ENCODE measurements at places on chromosomes 1 and 21. TPM values are rescaled to one million over a fixed set of nuclear protein-coding genes. Genes with fewer than 3 reads are reported as not detected.

GRCh38 chr21:38810826-38811164 is 5.1 kb downstream of the ETS2 start:
- DNase-seq = no peak

TRIM45 gene
- 16.7 TPM for polyA plus RNA-seq

DNA sequence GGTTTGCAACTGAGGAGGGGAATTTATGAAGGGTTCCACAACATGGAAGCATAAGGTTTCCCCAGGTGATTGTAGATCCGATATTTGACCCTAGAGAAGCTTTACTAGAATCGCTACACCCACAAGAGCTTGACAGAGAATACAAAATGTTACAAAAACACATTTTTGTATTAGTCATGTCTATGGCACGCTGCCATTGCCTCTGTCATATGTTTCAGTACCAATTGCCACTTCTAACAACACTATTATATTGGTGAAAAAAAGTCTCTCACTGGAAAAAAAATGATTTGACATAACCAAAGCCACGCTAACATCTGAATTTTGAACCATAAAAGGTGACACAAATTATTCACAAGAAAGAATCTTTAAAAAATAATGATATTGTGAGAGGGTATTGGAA is 214.5 kb downstream of the KCNT2 start:
- no peak for DNase-seq

DNA sequence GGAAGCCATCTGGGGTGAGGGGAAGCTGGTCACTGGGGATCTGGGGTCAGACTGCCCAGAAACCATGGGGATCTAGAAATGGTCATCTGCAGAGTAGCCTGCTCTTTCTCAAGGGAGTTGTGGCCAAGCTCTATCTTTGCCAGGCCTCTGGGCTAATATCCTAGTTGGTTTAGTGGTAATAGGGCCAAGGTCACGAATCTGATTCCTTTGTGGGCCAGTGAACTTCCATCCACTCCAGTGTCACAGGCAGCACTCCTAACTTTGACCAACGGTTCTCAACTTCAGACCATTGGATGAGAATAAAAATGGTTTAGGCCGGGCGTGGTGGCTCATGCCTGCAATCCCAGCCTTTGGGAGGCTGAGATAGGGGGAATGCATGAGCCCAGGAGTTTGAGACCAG is 28.1 kb upstream of the PPP2R5A start:
- DNase-seq = no peak

DNA sequence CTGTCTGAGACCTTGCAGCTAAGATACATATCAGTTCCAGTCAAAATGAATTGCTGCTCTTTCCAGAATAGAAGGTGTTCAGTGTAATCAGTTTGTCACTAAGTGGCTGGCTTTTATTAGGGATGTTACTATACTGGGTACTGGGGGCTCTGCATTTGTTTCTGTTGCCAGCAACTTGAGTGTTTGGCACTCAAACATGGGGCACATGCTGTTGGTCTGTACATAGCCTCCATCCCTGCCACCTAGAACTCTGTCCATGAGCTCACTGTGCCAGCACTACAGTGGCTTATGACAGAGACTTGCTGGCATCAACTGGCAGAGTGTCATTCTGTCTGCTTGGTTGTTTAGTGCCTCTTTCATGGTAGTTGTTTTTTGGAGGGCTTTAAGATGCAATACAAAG is 45.1 kb downstream of the RGSL1 start:
- no peak for DNase-seq

DNA sequence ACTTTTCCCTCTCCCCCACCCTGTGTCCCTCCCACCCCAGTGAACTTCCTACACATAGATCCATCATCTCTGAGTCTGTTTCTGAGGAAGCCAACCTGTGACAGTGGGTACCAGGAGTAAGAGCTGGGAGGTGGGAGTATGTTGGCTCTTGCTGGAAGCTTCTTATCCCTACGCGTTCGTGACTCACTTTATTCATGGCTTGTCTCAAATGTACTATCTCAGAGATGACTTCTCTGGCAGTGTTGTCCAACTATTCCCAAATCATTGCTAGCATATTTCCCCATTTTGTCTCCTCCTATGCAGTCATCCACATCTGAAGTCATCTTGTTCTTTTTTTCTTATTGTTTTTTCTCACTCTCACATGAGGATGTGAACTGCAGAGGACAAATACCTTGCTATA is 88.0 kb downstream of the HIVEP3 start:
- no peak for DNase-seq

SLFNL1 gene
- 1.4 TPM for polyA plus RNA-seq

SMG5 gene
- polyA plus RNA-seq = 71.5 TPM

S100A2 gene
- 0.40 TPM for polyA plus RNA-seq

NCMAP gene
- 0.08 TPM for polyA plus RNA-seq

SYCP1 gene
- polyA plus RNA-seq = 0.48 TPM

TMPRSS2 gene
- 0.41 TPM for polyA plus RNA-seq

OMA1 gene
- 11.3 TPM for polyA plus RNA-seq

GRCh38 chr1:45122724-45123123 is 83.7 kb downstream of the ZSWIM5 start:
- no peak for DNase-seq

RBM11 gene
- 10.1 TPM for polyA plus RNA-seq

UMODL1 gene
- 0.21 TPM for polyA plus RNA-seq

B3GALT2 gene
- polyA plus RNA-seq = 25.8 TPM

- no peak for DNase-seq
These were observed 116.7 kb upstream of the F3 start for GRCh38 chr1:94658221-94658620.

IL24 gene
- 0.29 TPM for polyA plus RNA-seq

SUCO gene
- 35.0 TPM for polyA plus RNA-seq

GRCh38 chr21:45322960-45323461 is 35.3 kb upstream of the POFUT2 start:
- no peak for DNase-seq

SLC35D1 gene
- polyA plus RNA-seq = 12.3 TPM

MAP3K21 gene
- polyA plus RNA-seq = 5.6 TPM

DNA sequence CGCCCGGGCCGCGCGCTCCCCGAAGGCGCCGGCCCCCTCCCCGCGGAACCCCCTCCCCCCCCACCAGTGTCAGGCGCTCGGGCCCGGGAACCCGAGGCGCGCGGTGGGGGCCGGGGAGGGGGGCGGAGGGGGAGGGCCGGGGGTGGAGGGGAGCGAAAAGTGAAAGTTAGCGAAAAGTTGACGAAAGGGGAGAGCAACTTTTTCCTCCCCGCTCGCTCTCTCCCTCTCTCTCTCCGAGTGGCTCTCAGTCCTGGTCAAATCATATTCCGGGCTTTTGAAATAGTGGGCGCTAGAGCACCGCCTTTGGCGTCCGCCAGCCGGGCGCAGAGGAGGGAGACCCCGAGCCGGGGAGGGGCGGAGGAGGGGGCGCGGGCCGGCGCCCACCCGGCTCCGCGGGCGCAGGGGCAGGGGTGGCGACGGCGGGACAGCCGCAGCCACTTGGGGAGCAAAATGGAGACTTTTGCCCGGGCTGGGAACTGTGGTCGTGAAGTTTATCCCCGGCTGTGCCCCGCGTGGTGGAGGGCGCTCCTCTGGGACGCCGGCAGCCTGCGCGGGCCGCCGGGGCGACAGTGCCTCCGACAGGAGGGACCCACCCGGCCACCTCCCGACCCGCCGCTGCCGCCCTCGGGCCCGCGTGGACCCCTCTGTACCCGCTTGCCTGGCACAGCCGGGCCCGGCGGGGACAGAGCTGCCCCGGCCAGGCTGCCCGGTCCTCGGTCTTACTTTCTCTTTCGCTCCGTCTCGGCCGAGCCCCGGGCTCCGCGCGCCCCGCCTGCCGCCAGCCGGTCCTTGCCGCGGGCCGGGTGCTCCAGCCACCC is 697 bp downstream of the PRDM16 start:
- peak; percentile 86 for DNase-seq

- no peak for DNase-seq
These were observed 63.8 kb downstream of the TBX19 start for GRCh38 chr1:168344517-168344916.

LCE1A gene
- polyA plus RNA-seq = not detected

ABL2 gene
- polyA plus RNA-seq = 13.6 TPM

- no peak for DNase-seq
These were observed 8.0 kb upstream of the THEMIS2 start for GRCh38 chr1:27864264-27864895.

DNA sequence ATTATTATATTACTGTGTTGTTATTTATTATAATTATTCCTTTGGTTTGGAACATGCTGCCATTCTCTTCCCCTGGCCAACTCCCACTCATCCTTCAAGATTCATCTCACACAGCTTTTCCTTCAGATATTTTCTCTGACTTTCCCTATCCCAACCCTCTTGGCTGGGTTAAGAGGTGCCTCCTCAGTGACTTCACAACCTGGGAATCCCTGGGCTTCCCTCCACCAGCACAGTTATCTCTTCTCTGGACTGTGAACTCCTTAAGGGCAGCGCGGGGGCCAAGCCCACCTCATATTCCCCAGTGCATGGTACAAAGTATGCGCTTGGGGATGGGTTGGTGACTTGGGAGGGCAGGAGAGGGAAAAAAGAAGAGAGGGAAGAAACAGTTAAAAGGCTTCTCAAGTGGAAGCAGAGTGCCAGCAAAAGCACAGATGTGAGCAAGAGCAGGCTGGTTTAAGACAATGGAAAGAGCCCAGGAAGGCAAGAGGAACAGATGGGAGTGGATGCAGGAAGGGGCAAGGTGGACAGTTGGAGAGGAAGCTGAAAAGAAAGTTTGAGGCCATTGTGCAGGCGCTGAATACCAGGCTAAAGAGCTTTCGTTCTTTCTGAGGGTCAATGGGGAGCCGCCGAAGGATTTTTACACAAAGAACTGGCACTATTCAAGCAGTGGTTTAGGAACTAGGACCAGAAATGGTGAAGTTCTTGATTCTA is 132.3 kb downstream of the BEND5 start:
- no peak for DNase-seq

All from spinal cord (tissue), 10 donors.